ENCODE measurements at places on chromosomes 11 and 22. TPM values are rescaled to one million over a fixed set of nuclear protein-coding genes. Genes with fewer than 3 reads are reported as not detected.

- H3K4me3 ChIP-seq: no peak overlapping the region
- H3K27me3 ChIP-seq: no peaks in the 10 kb centered on the region
- no peak for DNase-seq
- H3K4me1 ChIP-seq: no peaks in the 10 kb centered on the region
Observed at GRCh38 chr11:14764579-14765527, 121.2 kb downstream of the PDE3B start.

- DNase-seq: no peak
- H3K4me3 ChIP-seq: no peak overlapping the region
- H3K27me3 ChIP-seq: no peaks in the 10 kb centered on the region
- H3K27ac ChIP-seq: no peak overlapping the region
- H3K4me1 ChIP-seq: 0 out of 2 replicates have a peak, but pooled peaks cover 5% of the 10 kb centered on the region
- no peaks in the 10 kb centered on the region for H3K36me3 ChIP-seq
Observed at GRCh38 chr22:39625569-39626537, 55.3 kb downstream of the CACNA1I start.

DNA sequence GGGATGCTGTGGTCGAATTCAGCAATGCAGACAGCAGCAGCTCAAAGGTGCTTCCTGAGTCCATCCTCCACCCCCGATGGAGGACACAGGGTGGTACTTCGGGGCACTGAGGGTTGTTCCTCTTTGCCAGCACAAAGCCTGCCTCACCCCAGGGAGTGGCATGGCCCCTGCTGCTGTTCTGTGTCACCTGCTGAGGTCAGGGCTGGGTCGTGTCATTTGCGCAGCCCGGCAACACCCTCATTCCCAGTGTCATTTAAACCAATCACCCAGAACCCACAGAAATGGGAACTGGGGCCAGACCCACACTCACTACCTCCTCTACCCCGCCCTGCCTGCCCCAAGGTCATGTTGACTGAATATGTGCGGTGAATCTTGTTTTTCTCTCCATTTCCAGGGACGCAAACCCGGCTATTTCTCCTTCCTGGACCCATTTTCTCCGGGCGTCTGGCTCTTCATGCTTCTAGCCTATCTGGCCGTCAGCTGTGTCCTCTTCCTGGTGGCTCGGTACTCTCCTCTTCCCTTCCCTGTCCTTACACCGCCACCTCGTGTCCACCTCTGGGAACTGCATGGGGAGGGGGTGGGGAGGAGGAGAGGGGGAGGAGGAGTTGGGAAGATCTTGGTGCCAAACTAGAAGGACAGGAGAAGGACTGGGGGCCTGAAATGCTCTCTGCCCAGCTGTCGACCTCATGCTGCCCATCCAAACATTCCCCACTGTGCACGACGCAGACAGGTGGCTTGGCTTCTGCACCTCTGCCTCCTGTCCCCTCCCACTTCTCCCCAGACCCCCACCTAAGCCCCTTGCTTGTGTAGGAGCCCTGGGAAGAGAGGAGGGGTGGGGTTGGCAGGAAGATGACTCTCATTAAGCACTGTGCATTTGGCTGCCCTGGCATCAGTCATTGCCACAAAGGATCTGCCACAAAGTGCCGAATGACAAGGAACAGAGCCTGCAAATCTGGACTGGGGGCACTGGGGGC, 71.2 kb upstream of the TBCEL start:
- peak; percentile 90 for DNase-seq
- H3K27ac ChIP-seq: no peak overlapping the region
- no peak overlapping the region for H3K4me3 ChIP-seq
- no peaks in the 10 kb centered on the region for H3K27me3 ChIP-seq

DNA sequence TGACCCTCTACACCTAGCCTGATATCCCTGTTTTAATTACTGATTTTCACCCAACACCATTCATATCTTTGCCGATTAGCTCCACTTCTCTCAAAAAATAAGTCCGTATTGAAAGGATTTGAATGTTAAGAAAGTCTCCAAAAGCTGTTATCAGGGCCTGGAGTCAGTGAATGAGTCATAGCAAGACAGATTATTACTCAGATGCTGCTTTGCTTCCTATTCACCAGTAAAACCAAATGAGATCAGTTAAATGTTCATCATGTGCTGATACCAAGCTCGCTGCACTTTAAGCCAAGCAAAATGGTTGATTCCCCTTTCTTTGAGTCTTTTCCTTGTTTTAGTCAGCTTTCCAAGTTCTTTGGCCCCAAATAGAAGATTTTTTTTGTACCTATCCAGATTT, 228.4 kb downstream of the FAT3 start:
- no peaks in the 10 kb centered on the region for H3K27me3 ChIP-seq
- no peak overlapping the region for H3K27ac ChIP-seq
- DNase-seq: no peak

DNA sequence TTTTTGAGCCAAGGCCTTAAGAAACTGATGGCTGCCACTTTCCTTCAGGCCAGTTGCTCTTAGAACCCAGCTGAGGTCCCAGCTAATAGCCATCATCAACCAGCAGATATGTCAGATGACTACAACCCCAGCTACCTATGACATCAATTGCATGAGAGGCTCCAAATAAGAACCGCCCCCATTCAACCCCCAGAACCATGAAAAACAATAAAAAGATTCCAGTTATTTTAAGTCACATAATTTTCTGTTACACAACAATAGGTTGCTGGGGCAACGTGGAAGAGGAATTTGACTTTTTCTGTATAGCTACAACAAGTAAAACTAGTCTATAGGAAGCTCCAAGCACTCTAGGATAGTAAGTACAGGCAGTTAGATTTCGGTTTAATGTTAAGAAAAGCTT, 216.3 kb upstream of the MTNR1B start:
- no peaks in the 10 kb centered on the region for H3K36me3 ChIP-seq
- DNase-seq: no peak
- H3K4me1 ChIP-seq: no peaks in the 10 kb centered on the region
- H3K27ac ChIP-seq: no peak overlapping the region
- H3K4me3 ChIP-seq: no peak overlapping the region

- peaks cover 31% of the 10 kb centered on the region for H3K36me3 ChIP-seq
- no peak overlapping the region for H3K27ac ChIP-seq
Observed at GRCh38 chr11:72228229-72228843, 3.8 kb downstream of the INPPL1 start.

DNA sequence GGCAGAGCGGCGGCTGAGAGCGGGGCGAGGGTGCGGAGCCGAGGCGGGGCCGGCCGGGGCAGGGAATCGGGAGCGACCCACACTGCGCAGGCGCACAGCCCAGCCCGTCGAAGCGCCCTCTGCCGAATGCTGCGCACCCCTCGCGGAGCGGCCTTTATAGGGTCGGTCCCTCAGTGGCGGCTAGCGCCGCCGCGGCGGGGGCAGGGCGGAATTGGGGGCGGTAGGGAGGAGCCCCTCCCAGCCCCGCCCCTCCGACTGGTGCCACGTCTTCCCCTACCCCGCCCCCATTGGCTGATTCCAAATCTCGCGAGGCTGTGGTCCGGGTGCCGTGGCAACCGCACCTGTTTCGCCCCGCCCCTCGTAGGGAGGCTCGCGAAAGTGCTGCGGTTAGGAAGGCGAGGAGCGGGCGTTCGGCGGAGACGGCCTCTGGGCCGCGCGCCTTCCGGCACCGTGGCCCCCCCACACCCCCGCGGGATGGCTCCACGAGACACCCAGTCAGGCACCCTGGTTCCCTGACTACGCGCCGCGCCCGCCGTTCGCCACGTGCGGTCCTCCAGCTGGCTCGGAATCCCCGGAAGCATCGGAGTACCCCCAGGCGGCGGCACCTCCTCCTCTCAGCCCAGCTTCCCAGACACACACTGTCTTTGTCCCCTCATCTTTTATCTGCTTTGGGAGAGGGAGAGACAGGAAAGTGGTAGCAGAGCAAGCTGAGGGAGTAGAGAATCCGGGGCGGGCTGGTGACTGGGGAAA, at the start of gene EHD1:
Gene EHD1, minus strand, starts transcription at position 128 of the 750 bp plus-strand sequence. CDS start 157 bp downstream, outside the sequence.
- peak; percentile 98 for DNase-seq
- no peaks in the 10 kb centered on the region for H3K4me1 ChIP-seq
- H3K4me3 ChIP-seq: peak within 1 kb of the TSS; percentile 96
- no peak within 1 kb of the TSS for H3K27ac ChIP-seq
- H3K27me3 ChIP-seq: no peaks in the 10 kb centered on the region

DNA sequence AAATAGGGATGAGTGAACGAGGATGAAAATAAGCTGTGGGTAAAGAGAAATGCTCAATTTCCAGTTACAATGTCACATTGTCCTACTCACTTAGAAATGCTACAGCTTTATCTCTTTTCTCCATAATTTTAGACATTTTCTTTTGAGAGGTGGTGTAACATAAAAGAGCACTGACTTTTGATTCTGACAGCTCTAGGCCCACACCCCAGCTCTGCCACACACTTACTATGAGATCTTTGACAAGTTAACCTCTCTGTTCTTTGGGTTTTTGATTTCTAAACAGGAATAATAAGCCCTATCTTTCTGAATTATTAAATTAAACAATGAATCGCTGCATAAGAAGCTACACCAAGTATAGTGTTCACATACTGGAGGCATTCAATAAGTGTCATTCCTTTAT, 228.3 kb upstream of the PITPNB start:
- H3K36me3 ChIP-seq: no peaks in the 10 kb centered on the region
- H3K27me3 ChIP-seq: no peaks in the 10 kb centered on the region
- H3K4me1 ChIP-seq: no peaks in the 10 kb centered on the region

DNA sequence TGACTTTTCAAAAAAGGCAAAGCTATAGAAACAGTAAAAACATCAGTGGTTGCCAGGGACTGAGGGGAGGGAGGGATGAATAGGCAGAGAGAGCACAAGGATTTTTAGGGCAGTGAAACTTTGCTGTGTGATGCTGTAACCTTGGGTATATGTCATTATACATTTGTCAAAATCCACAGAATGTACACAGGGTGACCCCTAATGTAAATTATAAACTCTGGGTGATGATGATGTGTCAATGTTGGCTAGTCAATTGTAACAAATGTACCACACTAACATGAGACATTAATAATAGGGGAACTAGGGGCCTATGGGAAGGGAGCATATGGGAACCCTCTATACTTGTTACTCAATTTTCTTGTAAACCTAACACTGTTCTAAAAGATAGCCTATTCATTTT, 24.8 kb downstream of the RIBC2 start:
- H3K4me3 ChIP-seq: no peak overlapping the region
- H3K4me1 ChIP-seq: no peaks in the 10 kb centered on the region
- 0 out of 2 replicates have a peak, but pooled peaks cover 4% of the 10 kb centered on the region for H3K36me3 ChIP-seq
- H3K27ac ChIP-seq: no peak overlapping the region

- no peaks in the 10 kb centered on the region for H3K36me3 ChIP-seq
- no peak for DNase-seq
- H3K4me3 ChIP-seq: peak overlapping the region; percentile 99
Observed at GRCh38 chr11:72792437-72793021, 1.3 kb downstream of the STARD10 start.

DNA sequence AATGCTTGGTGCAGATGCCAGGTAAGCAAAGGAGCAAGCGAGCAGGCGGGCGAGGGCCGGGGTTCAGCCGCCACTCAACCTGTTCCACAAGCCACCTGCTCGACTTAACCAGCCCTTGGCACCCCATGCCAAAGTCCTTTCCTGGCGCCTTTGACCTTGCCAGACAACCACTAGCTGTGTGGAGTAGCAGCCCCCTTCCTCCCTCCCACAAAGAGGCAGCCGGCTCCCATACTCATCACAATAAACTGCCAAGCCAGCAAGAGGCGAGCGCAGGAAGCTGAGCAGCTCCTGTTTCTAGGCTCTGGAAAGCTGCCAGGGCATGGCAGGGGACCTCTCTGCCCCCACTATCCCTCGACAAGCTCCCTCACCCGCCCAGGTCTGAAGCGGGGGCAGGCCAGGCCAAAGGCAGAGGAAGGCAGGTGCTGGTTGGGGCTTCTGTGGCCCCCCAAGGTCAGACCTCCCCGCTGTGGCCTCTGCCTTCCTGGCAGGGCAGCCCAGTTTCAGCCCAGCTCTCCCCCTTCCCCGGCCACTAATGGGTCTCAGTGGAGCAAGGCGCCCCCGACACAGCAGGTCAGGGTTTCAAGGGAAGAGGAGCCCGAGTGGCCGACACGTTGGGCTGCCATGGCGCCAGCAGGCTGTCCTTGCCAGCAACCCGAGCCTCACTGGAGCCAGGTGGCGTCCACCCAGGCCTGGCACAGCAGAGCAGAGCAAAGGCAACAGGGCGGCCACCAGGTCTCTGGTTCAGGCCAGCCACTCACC, 15.3 kb downstream of the MACROD1 start:
- no peak overlapping the region for H3K27ac ChIP-seq
- no peak overlapping the region for H3K4me3 ChIP-seq
- H3K36me3 ChIP-seq: no peaks in the 10 kb centered on the region
- H3K4me1 ChIP-seq: peaks cover 2% of the 10 kb centered on the region
- no peaks in the 10 kb centered on the region for H3K27me3 ChIP-seq

- DNase-seq: no peak
- peaks cover 28% of the 10 kb centered on the region for H3K36me3 ChIP-seq
- H3K4me3 ChIP-seq: no peak overlapping the region
- no peaks in the 10 kb centered on the region for H3K27me3 ChIP-seq
Observed at GRCh38 chr11:7677071-7677470, 3.8 kb upstream of the CYB5R2 start.

- no peaks in the 10 kb centered on the region for H3K36me3 ChIP-seq
- DNase-seq: peak; percentile 50
- H3K27me3 ChIP-seq: no peaks in the 10 kb centered on the region
- H3K27ac ChIP-seq: peak overlapping the region; percentile 96
- H3K4me3 ChIP-seq: peak overlapping the region; percentile 50
Observed at GRCh38 chr11:8671651-8672062, 10.8 kb downstream of the TRIM66 start.

DNA sequence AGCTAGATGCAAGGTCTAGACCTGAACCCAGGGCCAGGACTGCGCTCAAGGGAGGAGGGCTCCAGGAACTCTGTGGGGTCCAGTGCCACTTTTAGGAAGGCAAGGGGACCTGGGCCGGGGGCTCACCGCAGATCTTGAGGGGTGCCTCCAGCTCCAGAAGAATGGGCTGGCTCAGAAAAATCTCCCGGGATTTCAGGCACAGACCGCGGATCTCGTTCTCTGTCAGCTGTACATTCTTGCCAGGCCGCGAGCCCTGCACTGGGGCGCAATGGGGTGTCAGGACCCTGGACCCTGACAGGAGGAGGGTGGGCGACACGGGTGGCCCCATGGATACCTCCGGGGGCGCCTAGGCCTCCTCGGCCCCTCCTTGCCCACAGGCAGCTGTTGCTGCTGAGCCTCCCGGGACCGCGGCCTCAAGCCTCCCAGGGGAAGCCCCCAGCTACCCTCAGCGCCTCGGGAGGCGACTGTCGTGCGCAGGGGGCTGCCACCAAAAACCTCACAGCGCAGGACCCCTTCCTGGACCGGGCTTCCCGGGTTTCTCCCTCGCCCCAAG, 640 bp downstream of the PPP1CA start:
- peaks cover 39% of the 10 kb centered on the region for H3K36me3 ChIP-seq
- no peak overlapping the region for H3K27ac ChIP-seq
- H3K27me3 ChIP-seq: no peaks in the 10 kb centered on the region
- peak overlapping the region; percentile 82 for H3K4me3 ChIP-seq
- no peak for DNase-seq
- peaks cover 2% of the 10 kb centered on the region for H3K4me1 ChIP-seq

The SMIM35 gene
- total RNA-seq: not detected

The SCN3B gene
- 0.64 TPM for total RNA-seq

The KRTAP5-8 gene
- not detected for total RNA-seq

The GGTLC2 gene
- not detected for total RNA-seq

The GRK3 gene
- total RNA-seq: 22.8 TPM

The FIBIN gene
- total RNA-seq: not detected

The RAG2 gene
- not detected for total RNA-seq

The LGR4 gene
- 99.2 TPM for total RNA-seq

The FBLN1 gene
- total RNA-seq: 137 TPM

The ZNRF3 gene
- total RNA-seq: 20.6 TPM

The LRRC74B gene
- not detected for total RNA-seq
